ENCODE measurements at places on chromosomes 2 and 18.
A peak's percentile ranks its signal among the peaks of the same experiment; 100 is the strongest.

DNA sequence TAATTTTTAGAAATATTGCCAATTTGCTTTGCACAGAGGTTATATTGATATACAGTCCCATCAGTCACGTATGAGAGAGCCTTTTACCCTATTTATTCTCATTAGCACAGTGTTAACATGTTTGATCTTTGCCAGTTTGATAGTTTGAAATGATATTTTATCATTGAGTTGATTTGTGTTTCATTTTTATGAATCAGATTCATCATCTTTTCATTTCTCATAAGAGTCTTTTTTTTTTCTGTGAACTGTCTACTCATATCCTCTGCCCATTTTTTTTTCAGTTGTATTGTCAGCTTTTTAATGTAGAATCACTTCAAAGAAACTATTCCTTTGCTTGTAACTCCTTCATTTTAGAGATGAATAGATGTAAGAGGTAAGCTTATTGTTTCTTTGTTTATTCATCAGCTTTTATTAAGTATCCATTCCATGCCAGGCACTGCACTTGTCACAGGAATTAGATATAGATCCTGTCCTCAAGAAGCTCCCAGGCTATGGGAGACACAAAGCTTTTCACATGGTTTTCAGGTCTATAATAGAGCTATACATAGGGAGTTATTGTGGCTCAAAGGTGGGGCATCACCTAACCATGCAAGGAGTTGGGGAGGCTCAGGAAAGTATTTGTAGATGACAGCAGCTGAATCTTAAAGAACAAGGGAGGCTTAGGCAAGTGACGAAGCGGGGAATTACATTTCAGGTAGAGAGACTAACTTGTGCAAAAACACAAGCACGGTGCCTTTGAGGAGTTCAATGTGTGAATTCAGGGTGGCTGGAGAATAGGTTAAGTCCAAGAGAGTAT lies 42.1 kb downstream of the CD28 start:
- DNase-seq = no peak

GRCh38 chr18:37251679-37252078 lies 313.9 kb downstream of the CELF4 start:
- DNase-seq = peak; percentile 57

- DNase-seq = peak; percentile 62
Measured at GRCh38 chr18:70415823-70416488, 127.1 kb downstream of the SOCS6 start.

GRCh38 chr2:54903736-54904554 lies 146.3 kb downstream of the RTN4 start:
- DNase-seq = no peak

- DNase-seq = no peak
Measured at GRCh38 chr2:135030826-135031225, 16.4 kb downstream of the MAP3K19 start.

- DNase-seq = peak; percentile 3
Measured at GRCh38 chr18:45528712-45529336, 86.5 kb upstream of the SLC14A2 start.

DNA sequence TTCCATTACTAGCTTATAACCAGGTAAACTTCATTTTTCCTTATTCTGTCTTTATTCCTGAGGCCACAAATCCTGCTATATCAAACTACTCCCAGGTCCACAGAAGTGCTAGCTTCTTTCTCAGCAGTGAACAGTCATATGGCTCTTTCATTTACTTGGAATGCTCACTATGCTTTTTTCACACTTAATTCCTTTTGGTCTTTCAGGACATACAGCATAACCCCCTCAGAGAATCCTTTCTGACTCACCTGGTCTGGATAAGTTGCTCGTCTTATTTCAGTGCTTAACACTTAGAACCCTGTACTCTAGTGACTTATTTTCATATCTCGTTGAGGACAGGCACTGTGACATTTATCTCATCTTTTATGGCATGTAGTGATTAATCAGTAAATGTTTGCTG lies 325.0 kb upstream of the UBE2E3 start:
- DNase-seq = no peak

GRCh38 chr2:241815477-241816430 lies 6.8 kb downstream of the NEU4 start:
- DNase-seq = no peak

GRCh38 chr2:290090-290722 lies 2.3 kb upstream of the ALKAL2 start:
- DNase-seq = peak; percentile 63

- DNase-seq = no peak
Measured at GRCh38 chr18:27414682-27415081, 229.6 kb upstream of the CHST9 start.

DNA sequence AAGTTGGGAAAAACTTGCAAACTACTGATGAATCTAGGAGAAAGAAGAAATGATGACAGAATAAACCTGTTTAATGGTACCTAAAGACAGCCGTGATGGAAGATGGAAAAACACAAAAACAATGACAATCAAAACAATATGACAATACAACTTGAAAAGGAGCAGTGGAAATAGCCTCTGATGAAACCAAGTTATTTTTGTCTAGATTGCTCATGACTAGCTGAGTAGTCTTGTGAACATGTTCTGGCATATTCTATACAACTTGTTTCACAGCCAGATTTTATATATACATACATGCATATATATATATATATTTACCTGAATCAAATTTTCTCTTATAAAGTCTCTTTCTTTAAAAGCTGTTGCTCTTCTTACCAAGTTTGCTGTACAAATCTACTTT lies 439.1 kb downstream of the TGIF1 start:
- no peak for DNase-seq

DNA sequence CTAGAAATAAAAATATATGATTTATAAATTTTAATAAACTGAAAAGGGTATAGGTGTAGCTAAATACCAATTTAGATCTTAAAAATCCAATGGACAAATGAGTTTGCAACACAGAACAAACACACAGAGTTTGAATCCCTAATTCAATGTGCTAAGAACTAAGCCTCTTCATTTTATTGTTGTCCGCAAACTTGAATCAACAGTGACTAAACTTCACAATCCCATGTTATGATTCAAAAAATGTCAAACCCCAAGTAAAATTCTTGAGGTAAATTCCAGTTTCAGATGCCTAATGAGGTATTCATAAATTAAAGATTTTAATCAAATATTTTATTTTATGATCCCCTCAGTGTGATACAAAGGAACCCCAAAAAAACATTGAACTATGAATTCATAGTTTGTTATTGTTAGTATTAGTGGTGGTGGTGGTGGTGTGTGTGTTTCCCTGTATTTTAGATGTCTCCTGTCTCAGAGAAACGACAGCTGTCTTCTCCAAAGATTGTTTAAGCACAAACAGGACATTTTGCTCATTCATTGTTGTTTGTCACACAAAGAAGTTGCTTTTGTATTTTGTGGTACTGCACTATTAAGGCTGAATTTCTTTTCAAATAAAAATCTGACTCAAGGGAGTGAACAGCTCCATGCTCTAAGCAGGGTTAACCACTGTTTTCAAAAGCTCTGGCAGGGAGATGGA lies 259.8 kb downstream of the OSR1 start:
- DNase-seq = no peak

DNA sequence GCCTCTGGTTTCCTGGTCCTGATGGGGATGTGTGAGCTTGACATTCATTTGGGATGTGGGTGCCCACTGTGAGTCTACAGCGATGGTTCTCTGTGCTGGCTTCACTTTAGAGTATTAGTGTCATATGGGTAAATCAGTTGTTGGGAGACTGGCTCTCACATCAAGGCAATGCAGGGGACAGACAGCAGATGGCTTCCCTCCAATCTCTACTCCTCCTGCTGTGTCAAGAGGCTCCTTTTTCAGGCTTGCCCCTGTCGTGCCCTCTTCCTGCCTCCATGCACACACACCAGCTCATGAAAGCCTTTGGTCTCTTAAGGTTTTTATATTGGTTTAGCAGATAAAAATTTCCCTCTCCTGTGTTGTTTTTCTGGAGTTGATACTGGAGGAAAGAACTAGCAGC lies 315.6 kb downstream of the RDH14 start:
- DNase-seq = peak; percentile 86

GRCh38 chr2:233311241-233311926 lies 3.8 kb downstream of the SAG start:
- DNase-seq = no peak

DNA sequence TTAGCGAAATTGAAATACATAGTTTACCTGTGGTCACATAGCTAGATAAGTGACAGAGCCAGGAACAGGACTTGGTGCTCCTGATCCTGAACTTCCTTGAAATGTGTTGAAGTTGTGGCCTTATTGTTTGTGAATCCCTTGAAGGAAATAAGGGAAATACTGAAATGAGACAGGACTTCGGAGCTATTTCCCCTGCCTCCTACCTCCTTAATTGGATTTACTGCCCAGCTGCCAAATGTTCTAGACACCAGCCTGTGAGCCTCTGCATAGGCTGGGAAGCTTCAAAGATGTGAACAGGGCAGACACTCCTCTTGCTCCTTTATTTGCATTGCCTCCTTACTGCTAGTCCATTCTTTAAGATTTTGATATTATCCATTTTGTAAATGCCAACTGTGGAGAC lies 135.2 kb downstream of the PRPF40A start:
- DNase-seq = no peak

- DNase-seq = no peak
Measured at GRCh38 chr18:75173125-75173432, 35.9 kb downstream of the PTGR3 start.

DNA sequence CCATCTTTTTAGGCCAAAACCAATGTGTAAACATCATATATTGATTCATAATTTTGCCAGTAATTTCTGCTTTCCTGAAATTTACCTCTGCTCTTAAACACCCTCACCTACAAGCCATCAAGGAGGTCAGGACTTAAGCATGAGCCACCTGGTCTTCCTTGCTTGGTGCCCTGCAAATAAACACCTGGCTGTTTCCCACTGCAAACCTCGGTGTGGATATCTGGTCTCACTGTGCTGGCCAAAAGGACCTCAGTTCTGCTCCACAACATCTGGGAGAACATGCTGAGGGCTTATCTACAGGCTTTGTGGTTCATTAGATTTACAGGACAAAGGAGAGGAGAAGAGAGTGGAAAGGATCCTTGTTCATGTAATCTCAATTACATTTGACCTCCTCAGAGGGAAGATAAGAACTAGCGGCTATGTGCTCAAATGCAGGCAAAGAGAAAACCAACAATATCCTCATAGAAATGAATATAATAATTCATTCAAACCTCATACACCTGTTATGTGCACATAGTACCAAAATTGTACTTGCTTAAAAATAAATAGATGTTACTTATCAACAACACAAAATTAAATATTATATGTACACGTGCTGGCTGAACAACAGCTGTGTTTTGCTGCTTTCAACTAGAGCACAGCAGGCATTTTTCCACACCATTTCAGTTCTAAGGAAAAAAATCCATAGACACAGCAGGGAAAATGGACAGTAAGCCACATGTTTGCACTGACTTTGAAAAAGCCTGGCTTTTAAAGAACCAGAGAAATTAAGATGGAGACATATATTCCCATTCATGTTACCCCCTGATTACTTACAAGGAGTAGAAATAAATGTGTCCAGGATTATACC lies 465.1 kb downstream of the LPIN1 start:
- peak; percentile 80 for DNase-seq

DNA sequence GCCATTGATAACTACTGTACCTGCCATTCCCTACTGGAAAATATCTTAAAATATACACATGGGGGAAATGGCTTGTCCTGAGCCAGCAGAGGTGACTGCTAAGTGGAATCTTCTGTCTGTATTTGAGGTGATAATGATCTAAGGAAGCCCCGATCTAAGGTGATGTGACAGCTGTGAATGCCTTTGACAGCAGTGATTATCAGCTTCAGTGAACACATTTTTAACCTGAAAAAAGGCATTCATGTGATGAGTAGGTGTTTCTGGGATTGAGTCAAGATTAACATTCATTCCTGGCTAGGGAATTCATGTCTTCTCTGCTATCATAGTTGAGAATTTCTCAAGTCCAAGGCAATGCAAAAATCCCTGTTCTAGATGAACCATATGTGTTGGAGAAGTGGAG lies 9.1 kb upstream of the MAPRE2 start:
- no peak for DNase-seq

DNA sequence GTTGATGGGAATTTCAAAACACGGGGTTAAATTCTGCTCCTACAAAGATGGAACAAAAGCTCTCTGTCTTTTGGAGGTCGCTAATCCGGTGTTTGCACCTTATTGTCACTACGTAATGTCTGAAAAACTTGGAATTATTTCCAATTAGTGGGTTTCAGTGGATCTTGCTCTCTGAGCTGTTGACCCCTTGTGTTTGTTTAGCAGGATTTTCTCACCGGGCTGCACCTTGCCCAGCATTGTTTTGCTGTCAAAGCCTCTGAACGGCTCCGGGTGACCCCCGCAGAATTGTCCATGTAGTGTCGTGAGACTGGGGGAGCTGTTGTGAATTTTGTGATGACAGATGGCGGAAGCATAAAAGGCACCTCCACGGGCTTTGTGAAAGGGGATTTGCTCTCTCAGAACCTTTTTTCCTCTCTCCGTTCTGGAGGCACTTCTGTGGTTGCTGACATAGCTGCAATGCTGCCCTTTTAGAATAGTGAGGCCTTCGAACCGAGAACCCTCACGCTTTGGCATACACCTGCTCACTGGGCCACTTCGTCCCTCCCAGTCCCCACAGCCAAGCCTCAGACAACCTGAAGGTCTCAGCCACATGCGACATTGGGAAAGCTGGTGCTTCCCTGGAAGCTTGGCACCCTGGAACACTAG lies 129.4 kb downstream of the ACOXL start:
- DNase-seq = no peak

- no peak for DNase-seq
Measured at GRCh38 chr2:193583638-193584400, 1389.1 kb upstream of the TMEFF2 start.

DNA sequence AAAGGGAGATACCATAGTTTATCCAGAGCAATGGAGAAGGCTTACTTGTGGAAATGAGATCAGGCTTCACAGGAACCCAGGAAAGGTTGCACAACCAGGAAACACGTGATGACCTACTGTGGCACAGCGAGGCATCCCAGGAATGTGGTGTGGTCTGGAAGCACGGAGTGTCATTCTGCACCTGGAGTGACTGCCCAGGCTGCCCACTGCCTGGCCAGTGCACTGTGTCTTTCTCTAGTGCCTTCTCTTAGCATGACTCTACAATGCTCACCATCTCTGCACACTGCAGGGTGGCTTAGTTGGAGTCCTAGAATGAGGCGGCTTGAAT lies 48.9 kb downstream of the CHST9 start:
- no peak for DNase-seq

DNA sequence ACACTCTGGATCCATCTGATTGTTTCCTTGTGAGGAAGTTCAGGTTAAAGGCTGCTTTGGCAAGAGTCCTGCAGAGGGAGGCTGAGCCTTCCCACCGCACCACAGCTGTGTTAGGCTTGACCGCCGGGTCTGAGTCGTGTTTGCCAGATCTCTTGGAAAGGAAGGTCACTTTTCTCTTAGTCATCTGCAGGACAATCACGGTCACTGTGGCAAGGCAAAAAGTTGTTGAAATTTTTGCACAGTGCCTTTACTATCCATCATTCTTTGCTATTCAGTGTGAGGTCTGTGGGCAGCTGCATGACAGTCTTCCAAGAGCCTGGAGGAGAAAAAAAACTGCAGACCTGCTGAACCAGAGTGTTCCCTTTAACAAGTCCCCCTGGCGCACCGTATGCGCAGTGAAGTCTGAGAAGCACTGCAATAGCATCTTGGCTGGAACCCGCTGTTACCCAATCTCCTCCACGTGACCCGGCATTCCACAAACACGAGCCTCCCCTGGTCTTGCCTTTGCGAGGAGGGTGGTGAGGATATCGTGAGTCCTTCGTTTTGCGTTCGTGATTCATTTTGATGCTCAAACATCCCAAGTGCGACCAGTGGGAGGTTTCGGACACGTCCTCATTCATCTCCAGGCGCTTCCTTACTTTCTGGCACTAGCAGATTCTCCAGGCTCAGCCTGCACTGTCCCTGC lies 23.0 kb downstream of the BIN1 start:
- DNase-seq = no peak

GRCh38 chr2:172969166-172969565 lies 106.5 kb upstream of the MAP3K20 start:
- DNase-seq = no peak

Measured in NCI-H345 (cell line).